ENCODE measurements at places on chromosomes 1 and 21. TPM values are rescaled to one million over a fixed set of nuclear protein-coding genes. Genes with fewer than 3 reads are reported as not detected.

Gene KCNA3
- not detected for total RNA-seq

Gene KLHDC9
- 1.1 TPM for total RNA-seq

Gene KCNJ9
- total RNA-seq = under 0.01 TPM

Gene THRAP3
- total RNA-seq = 102 TPM

Gene TTC39A
- 13.3 TPM for total RNA-seq

Gene KRTAP6-2
- not detected for total RNA-seq

Data from nasal cavity respiratory epithelium epithelial cell of viscerocranial mucosa (primary cell).